ENCODE measurements at places on chromosomes 3 and 15.

- no peak for DNase-seq
These were observed 217.8 kb downstream of the UACA start for GRCh38 chr15:70545526-70545925.

- no peak for DNase-seq
These were observed 14.1 kb downstream of the MYL3 start for GRCh38 chr3:46849045-46849631.

- DNase-seq = no peak
These were observed 3.3 kb downstream of the WDR49 start for GRCh38 chr3:167650459-167650858.

DNA sequence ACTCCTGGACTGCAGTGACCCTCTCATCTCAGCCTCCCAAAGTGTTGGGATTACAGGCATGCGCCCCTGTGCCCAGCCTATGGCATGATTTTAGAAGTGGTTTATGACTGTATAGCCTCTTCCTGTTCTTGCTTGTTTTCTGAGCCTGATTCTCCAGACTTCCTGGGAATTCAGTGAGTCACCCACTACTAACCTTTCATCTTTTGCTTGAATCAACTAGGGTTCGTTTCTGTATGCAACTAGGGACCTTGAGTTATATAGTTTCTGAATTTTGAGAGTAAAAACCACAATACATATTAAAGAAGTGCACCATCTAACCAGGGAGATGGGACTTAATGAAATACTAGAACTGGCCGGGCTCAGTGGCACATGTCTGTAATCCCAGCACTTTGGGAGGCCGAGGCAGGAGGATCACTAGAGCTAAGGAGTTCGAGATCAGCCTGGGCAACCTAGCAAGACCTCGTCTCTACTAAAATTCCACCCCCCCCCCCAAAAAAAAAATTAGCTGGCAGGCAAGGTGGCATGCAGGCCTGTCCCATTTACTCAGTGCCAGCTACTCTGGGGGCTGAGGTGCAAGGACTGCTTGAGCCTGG lies 76.0 kb downstream of the ZNF609 start:
- no peak for DNase-seq

GRCh38 chr3:36876181-36876936 lies 68.5 kb downstream of the TRANK1 start:
- DNase-seq = no peak

GRCh38 chr3:61894988-61895935 lies 333.9 kb downstream of the PTPRG start:
- peak; percentile 67 for DNase-seq

- DNase-seq = peak; percentile 80
These were observed 215.5 kb upstream of the LMCD1 start for GRCh38 chr3:8286086-8286485.

- DNase-seq = no peak
These were observed 490.7 kb downstream of the GBE1 start for GRCh38 chr3:81270603-81271379.

DNA sequence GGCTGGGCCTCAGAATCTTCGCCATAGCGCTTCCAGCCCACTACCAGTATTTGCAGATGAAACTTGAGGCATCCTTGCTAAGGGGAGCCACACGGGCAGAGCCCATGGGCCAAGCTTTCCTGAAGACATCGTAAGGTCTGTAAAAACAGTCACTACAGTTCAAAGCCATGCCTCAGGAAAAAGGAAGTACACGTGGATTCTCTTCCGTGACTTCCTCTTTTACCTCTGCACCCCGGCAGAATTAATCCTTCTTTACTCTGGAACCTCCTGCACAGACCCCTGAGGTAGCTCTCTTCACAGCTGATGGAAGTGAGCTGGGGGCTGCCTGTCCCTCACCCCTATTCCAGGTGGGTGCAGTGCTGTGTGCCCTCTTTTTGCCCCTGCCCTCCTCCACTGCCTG lies 129.2 kb downstream of the CHDH start:
- DNase-seq = no peak

DNA sequence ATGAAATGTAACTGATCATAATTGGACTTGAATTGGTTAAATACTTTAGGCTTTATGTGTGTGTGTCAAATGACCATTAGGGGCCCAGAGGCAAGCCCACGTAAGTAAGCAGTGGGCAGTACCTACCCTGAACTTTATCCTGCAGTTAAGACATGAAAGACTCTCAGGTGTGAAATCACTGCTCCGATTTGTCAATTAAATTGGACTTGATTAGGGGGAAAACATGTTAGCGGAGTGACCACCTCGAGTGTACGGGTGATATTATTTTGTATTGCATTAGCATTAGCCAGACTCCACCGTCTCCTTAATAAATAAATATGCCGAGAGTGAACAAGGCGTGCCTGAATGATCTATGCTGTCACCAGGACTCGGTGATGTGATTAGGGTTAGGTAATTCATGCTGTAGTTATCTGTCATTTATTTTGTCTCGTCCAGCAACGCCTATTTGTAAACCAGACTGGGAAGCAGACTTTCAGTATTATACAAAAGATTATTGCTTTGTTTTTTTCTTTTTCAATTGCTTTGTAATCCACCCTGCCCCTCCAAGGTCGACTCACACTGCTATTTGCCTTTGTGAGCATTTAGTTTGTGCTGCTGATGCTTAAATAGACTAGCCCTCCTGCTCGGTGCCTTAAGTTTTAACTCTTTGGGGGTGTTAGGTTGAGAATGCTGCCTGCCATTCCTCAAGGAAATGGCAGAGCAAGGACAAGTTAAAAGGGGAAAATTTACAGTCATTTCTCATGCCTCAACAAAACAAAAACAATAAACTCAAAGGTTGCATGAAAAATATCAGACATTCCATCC lies 1.8 kb downstream of the RBMS3 start:
- DNase-seq = peak; percentile 88

DNA sequence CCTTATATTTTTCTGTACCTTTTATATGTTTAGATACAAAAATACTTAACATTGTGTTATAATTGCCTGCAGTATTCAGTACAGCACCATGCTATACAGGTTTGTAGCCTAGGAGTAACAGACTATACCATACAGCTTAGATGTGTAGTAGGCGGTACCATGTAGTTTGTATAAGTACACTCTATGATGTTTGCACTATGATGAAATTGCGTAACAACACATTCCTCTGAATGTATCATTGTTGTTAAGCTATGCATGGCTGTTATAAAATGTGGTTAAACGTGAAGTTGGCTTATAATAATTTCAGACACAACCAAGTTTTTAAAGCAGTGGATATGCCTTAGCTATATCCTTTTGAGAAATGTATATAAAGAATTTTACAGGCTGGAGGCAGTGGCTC lies 328.3 kb downstream of the PLCL2 start:
- no peak for DNase-seq

- no peak for DNase-seq
These were observed 133.1 kb downstream of the CPNE4 start for GRCh38 chr3:131901686-131902085.

GRCh38 chr15:94015324-94015723 lies 216.0 kb upstream of the MCTP2 start:
- no peak for DNase-seq

DNA sequence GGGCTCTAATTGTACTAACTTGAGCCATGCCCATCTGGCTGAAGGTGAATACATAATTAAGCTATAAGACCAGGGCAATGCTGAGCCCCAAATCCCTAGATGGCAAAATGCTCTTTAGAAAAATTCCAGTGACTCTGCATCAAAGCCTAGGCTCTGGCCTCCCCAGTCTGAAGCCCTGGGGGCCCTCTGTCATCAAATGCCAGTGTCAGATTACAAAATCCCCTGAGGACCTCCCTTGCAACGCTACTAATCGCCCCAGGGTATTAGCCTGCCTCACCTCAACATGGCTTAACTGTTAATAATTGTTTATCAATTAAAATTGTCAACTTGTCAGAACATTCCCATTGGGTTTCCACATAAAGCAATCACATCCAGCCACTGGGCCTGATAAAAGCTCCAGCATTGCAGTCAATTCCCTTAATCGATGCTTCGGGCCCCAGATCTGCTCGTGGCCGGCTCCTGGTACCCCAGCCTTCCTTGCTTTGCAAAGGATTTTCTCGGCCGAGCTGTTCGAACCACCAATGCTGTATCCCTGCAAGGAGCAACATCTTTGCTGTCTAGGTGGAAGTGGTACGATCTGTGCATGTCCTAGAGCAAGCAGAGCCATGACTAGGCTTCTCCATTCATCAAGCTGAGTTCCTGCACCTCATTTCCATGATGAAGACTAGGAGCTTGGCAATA lies 151.7 kb downstream of the MEGF11 start:
- no peak for DNase-seq

DNA sequence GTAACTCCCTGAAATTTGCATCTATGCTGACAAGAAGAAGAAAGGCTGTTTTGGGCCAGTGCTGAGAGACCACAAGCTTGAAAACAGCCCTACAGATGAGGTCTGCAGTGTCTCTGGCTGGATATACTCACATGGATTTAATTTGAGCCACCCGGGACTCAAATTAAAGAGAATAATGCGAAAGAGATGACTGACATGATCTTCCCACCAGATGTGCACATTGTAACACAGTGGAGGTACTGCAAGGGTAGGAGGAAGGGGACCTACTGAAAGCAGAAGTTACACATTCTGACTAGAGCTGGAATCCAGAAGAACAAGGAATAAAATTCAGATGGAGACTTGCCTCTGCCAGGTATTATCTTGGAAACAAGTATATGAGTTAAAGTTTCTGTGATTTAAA lies 728.3 kb upstream of the SGO1 start:
- DNase-seq = peak; percentile 98

- no peak for DNase-seq
These were observed 160.1 kb downstream of the PDE8A start for GRCh38 chr15:85141726-85142125.

DNA sequence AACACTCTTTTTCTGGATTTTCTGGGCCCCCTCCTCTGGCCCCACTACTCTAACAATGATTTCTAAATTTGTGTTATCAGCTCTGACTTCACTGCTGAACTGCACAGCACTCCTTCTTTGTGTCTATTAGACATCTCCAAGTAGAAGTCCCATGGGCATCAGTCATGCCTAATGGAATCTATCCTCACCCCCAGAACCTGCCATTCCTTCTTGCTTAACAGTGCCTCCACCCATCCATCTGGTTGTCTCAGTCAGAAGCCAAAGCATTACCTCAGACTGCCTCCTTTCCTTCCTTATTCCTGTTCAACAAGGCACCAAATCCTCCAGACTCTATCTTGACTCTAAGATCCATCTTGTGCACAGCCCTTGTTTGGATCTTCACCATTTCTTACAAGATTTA lies 36.2 kb downstream of the SSR3 start:
- DNase-seq = peak; percentile 18

- DNase-seq = no peak
These were observed 181.1 kb downstream of the ITPR1 start for GRCh38 chr3:4674216-4674615.

- DNase-seq = no peak
These were observed 44.1 kb upstream of the GRAMD1C start for GRCh38 chr3:113794526-113794925.

DNA sequence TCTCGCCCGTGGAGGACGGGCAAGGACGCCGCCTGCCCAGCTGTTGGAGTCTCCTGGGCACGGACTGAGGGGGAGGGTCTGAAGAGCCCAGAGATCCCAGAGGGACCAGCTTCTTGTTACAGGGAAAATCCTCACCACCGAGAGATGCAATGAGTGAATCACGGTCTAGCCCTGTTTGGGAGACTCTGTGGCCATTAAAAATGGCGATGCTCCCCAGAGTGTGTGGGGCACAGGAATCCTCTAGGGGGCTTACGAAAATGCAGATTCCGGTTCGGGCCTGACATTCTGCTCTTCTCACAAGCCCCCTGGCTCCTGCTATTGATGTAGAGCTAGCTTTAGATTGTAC lies 35.5 kb upstream of the EPHB3 start:
- no peak for DNase-seq

DNA sequence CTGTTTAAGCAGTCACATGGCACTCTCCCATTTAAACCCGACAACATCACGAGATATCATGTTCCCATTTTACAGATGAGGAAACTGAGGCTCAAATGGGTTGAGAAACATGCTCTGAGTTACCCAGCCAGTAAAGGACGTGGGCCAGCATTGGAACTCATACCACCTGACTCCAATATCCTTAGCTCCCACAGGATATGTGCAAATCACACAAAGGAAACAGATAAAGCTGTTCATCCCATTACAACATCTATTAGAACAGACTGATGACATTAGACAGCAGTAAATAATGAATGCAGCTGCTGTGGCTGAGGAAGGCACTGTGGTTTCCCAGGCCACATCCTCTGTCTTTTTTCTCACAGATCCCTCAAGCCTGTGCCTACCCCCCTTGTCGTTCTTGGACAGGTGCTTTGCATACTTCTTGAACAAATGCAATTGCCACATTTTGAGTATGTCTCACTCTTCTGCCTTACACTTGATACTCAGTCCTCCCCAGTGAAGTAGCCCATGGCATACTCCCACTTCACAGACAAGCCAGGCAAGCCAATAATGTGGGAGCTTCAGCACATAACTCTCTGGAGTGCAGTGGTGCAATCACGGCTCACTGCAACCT lies 17.7 kb downstream of the FRMD4B start:
- no peak for DNase-seq

DNA sequence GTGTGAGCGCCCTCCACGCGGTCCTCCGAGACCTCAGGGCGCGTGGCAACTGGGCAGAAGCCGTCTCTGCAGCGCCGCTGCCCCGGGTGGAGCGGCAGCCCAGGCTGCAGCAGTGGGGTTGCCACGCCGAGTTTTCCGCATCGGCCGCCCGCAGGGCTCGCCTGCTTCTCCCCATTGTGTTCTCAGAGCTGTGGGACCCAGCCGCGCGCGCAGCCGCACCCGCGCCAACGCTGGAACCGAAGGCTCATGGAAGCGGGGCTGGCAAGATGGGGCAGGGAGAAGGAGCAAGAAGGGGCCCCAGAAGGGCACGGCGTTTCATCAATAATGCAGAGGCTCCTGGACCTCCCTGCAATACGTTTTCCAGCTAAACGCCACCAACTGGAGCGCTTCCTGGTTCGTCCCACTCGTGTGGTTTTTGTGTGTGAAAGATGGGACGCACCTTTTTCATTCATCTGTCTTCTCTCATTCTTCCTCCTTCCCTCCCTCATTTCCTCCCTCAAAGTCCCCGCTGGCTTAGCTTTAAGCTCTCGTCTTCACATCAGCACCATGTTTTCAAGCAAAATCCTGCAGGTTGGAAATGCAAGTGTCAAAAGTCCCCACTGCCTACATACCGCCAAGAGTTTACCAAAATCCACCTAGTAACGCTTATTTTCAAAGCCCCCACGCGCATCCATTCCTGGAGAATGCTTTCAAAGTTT lies 1.2 kb downstream of the ROBO1 start:
- DNase-seq = peak; percentile 1

GRCh38 chr3:167054926-167055325 lies 325.2 kb downstream of the ZBBX start:
- DNase-seq = peak; percentile 62

DNA sequence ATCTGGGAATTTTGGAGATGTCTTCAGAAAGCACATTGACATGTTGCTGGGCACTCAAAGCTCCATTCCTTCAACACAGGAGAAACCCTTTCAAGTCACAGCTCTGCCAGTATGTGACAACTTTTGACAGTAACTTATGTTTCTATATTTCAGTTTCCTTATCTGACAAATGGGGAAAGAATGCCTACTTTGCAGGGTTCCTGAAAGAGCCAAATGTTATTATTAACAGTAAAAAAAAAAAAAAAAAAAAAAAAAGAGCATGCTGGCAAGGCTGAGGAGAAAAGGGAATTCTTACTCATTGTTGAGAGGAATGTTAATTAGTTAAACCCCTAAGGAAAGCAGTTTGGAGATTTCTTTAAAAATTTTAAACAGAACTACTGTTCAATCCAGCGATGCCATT lies 272.5 kb upstream of the TGFBR2 start:
- no peak for DNase-seq

GRCh38 chr3:78912687-78913086 lies 855.1 kb downstream of the ROBO1 start:
- no peak for DNase-seq

GRCh38 chr15:92907229-92907628 lies 7.1 kb downstream of the CHD2 start:
- no peak for DNase-seq
